Cerebellar nuclear complex (tissue), 1 donor: ENCODE measurements at places on chromosomes 2 and 18.

DNA sequence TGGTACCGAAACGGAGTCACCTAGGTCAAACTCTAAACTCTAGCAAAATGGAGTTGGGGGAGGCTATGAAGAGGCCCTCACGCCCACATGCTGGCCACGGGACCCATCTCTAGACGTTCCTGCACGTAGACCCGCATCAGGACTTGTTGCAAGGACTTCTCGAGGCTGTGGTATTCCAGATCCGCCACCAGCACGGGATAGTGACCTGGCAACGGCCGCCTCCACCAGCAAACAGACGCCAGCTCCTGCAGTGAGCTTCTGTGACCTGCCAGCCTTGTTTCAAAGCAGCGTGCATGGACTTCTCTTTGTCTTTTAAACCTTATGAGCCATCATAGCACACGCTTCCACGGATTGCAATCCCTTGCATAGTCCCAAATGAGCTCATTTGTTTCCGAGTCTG, 40.3 kb upstream of the RALBP1 start:
- no peak for DNase-seq

DNA sequence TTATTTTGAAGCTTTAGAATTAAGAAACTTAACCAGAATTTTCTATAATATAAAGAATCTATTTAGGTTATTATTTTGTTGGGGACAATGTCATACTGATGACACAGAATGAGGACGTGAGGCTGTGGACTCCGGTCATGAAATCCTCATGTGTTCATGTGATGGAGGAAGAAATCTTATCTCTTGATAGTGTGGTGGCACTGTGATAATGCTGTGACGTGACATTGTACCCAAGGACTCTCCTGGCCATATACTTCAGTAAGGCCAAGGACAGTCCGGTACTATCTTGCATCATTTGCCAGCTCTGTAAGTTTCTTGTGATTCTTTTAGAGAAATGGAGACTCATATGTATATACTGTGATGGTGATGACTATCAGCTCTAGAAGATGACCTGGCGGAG, 59.1 kb downstream of the SLC9A2 start:
- DNase-seq: no peak

DNA sequence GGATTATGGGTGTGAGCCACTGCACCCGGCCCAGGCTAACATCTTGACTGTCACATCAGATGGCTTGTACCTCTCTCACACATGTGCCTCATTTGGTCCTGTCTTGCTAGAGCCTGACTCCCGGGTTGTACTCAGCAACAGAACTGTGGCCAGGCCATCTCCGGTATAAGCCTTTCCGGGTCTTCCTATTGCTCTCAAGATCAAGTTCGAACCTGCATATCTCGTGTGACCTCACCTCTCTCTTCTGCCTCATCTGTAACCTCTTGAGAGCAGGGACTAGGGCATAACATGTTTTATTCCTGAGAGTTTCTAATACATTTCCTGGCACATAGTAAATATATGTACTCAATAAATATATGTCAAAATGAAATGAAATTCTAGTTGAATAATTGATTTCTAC, 114.0 kb downstream of the ACAA2 start:
- no peak for DNase-seq

- DNase-seq: no peak
Measured at GRCh38 chr2:23563673-23564614, 179.0 kb downstream of the KLHL29 start.

- no peak for DNase-seq
Measured at GRCh38 chr2:128249555-128249954, 69.1 kb downstream of the HS6ST1 start.

GRCh38 chr2:172647439-172647838, 88.2 kb upstream of the RAPGEF4 start:
- no peak for DNase-seq

DNA sequence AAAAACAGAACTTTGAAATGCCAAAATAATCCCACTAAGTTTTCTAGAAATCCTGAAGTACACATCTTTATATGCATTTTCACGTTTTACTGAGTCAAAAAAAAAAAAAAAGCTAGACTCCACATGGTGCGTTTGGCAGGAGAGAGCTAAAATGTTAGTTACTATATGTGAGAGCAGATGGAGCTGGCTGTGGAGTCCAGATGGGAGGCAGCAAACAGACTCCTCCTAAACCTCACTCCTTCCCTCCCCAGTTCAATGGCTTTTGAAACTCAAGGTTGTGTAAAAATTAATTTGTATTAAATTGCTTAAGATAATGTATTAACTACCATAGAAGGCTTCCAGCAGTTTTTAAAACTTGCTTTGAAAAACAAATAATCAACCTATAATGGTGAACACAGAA, 248.8 kb downstream of the AGPS start:
- DNase-seq: no peak

DNA sequence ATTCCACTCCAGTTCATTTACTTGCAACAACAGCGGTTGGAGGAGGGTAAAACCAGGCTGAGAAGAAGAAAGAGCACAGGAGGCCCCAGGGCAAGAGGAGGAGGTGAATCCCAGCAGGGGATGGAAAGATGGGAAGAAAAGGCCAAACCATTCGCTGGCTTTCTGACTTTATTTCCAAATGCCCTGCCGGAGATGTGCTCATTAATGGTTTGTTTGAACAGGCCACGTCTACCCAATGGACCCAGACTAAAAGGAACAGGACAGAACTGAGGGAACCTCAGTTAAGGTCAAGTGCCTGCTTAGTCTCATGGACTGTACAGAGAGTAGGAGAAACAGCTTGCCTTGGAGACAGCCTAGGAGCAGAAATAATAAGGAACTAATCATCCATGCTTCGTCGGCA, 121.6 kb upstream of the NDUFV2 start:
- no peak for DNase-seq

DNA sequence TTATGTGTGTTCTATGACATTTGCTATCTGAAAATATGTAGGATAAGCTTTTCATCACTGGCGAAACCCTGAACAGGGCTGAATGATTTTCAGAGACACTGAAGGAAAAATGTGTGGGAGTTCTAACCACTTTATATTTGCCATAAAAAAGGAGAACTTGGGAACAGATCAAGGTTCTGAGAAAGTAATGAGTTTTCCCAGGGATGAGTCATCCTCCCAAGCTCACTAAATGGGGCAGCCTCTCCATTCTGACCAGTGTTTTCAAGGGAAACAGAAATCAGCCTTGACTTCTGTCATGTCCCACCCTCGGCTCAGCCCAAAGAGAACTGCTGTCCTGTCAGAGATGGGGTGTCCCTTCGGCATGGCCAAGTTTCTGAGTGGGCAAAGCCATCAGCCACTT, 2109.8 kb upstream of the CELF4 start:
- no peak for DNase-seq
